ENCODE measurements at places on chromosomes 16 and 17.

GRCh38 chr16:11105038-11105903, 150.7 kb downstream of the SOCS1 start:
- peak; percentile 87 for DNase-seq

GRCh38 chr16:82027629-82028064, 7.4 kb upstream of the HSD17B2 start:
- no peak for DNase-seq

GRCh38 chr17:37605813-37606505, 3.3 kb downstream of the SYNRG start:
- peak; percentile 83 for DNase-seq

DNA sequence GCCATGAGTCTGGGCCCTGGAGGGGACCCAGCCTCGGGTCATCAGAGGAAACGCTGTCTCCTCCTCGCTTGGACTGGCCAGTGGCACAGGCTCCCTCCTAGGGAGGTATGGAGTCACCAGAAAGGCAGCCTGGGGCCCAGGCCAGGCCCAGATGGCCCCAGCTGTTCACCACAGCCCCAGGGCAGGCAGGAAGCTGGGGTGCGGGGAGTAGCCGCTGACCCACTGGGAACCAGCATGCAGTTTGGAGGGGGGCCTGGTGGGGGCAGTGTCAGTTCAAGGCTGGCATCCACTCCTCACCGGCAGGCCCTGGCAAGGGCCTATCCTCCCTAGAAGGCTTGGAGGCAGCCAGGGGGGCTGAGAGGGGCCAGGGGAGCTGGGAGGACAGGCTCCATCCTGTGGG, 48.8 kb downstream of the SDK2 start:
- DNase-seq = no peak

- no peak for DNase-seq
Measured at GRCh38 chr17:43864161-43864984, 17.4 kb downstream of the CD300LG start.

GRCh38 chr17:75765981-75766380, 989 bp upstream of the GALK1 start:
- no peak for DNase-seq

GRCh38 chr17:71870546-71870862, 250.3 kb upstream of the SOX9 start:
- no peak for DNase-seq

GRCh38 chr17:74531231-74531761, at the start of gene CD300LB:
Gene CD300LB, minus strand, starts transcription at chr17:74531475. Its CDS starts 125 bp downstream, at chr17:74531350.
- DNase-seq = no peak

DNA sequence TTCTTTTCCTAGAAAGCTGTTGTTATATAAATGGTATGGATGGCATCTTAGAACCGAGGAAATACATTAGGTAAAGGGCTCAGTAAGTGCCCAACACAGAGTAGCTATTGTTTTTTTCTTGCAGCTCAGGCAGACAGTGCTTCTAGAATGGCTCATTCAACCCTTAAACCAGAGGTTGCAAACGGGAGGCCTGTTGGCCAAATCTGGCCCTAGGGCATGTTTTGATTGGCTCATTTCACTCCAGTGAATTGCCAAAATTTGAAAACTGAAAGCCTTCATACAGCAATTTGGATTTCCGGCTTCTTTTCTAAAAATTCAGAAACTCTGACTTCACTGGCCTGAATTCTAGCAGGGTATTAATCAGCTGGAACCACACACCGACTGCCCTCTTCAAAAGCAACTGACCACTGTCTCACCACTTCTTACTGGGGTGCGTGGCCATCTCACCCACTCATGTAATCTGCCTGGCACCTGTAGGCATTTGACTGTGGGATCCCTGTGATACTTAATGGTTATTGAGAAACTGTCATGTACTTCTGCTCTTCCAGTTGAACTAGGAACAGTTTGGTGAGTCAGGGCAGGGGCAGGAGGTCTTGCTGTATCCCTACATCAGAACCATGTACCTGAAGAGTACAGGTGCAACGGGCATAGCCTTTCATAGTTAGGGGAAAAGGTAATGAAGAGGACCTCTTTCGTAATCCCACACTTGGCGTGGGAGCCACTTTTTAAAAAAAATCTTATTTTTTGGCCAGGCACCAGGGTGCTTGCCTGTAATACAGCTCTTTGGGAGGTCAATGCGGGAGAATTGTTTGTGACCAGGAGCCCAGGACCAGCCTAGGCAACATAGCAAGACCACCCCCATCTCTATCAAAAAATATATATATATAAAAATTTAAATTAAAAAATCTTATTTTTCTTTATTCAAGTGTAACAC, 53.6 kb upstream of the SCNN1B start:
- DNase-seq = no peak

DNA sequence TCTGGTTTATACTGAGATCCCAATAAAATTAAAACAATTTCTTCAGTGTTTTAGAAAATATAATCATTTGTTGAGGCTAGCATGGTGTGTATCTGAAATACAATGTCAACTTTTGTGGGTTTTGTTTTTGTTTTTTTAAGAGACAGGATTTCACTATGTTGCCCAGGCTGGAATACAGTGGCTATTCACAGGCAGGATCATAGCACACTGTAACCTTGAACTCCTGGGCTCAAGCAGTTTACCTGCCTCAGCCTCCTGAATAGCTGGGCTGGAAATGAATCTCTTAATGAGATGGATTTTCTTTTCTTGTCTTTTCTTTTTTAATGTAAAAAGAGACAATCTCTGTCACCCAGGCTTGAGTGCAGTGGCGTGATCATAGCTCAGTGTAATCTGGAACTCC, 12.1 kb downstream of the DDX42 start:
- no peak for DNase-seq

DNA sequence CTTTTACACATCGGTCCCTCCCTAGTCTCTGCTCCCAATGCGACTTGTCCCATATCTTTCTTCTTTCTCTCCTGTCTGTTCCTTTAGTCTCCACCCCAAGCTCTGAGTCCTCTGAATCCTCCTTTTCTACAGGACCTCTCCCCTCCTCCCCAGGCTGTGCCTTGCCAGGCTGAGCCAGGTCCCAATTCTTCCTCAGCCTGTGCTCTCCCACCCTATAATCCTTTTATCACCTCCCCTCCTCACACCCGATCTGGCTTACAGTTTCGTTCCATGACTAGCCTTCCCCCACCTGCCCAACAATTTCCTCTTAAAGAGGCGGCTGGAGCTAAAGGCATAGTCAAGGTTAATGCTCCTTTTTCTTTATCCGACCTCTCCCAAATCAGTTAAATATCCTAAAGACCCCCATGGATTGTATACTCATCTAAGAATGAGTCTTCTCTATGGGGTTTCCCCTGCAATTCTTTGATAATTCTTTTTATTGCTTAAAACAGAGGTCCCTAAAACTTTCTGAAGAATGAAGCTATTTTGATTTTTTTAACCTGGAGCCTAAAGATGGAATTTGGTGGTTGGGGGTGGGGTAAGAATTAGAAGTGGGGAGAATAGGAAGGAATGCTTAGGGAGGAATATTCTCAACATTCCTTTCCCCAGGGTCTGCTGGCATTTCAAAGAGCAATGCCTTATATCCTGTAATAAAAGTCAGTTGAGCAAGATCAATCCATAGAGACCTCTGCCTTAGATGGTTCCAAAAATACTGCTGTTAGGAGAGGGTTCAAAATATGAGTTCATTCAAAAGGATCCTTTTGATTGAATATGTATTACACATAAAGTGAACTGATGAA, 102.8 kb downstream of the MYO1D start:
- DNase-seq = no peak

GRCh38 chr17:5282642-5283217, 646 bp downstream of the RABEP1 start:
- peak; percentile 46 for DNase-seq

DNA sequence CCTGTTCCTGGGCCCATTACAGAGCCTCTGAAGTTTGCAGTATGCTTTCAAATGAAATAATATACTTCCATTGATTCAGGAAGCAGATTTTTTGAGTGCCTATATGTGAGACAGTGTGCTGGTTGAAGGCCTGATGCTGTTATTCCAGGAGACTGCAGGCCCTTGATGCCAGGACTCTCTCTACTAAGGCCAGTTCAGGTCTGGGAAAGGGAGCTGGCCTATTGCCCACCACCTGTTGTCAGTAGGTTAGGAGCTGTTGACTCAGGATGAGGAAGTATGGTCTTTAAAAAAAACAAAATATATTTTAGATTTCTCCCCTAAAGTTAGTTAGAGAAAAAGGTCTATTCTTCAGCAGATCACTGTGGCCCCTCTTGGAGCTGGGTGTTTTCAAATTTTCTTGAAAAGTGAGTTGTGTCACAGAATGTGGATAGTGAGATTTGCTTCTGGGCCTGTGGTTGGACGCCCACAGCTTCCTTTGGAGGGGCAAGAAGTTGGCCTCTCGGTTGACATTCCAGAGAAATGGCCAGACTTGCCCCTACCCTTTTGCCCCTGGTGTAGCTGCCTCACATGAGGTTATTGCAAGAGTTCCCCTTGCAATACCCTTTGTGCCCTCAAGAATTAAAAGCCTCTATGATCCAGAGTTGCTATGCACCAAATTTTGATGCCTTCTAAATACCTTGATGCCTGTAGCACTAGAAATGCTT, 7.9 kb downstream of the ESRP2 start:
- no peak for DNase-seq

GRCh38 chr17:59892251-59892923, 356 bp downstream of the TUBD1 start:
- DNase-seq = no peak

DNA sequence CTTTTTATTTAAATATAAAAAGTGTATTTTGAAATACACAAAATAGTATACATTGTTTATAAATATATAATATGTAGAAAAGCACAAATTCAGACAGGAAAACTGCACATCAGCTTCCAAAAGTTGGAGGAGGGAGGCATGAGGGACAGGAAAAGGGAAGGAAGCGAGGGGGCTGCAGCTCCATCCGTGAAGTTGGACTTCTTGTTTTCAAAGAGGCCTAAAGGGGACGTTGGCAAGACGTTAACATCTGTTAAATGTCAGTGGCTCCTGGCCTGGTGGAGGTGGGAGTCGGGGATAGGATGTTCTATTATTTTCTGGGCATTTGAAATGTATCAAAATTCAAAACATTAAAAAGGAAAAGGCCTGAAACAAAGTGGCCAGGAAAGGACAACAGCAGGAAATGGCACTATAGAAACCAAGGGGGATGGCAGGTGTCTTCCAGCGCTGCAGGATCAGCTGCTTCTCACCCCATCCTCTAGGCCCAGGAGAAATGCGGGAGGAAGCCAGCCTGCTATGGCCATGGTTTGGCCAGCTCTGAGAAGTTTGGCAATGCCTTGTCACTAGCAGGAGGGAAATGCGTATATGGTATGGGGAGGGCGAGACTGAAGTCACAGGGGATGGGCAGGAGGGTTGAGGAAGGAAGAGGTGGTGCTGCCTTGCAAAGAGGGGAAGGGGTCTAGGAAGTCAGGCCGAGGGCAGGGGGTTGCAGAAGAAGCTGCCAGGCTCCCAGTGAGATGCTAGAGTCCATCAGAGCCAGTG, 6.4 kb downstream of the CMTM2 start:
- no peak for DNase-seq

GRCh38 chr16:27311448-27311830, 2.3 kb upstream of the IL4R start:
- DNase-seq = no peak

DNA sequence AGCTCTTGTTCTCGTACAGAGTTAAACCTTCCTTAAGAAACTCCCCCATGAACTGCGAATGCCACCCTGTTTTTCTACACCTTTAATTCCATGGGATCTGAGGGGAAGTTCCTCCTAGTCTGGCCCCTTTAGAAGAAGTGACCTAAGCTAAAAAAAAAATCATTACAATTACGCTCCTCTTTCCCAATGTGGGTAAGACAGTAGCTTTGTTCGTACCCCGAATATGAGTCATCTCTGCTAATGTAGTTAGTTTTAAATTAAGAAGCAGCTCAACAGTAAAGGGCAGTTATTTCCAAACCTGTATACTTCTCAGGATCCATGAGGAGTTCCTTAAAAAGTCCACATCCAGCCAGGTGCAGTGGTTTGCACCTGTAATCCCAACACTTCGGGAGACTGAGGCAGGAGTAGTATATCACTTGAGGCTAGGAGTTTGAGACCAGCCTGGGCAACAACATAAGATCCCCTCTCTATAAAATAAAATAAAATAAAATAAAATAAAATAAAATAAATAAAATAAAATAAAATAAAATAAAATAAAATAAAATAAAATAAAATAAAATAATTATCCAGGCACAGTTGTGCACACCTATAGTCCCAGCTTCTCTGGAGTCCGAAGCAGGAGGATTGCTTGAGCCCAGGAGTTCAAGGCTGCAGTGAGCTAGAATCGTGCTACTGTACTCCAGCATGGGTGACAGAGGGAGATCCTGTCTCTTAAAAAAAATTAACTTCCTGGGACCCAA, 26.1 kb downstream of the RCVRN start:
- no peak for DNase-seq

GRCh38 chr16:51567911-51568310, 416.8 kb upstream of the SALL1 start:
- no peak for DNase-seq

- no peak for DNase-seq
Measured at GRCh38 chr17:31823014-31823413, 36.0 kb downstream of the COPRS start.

DNA sequence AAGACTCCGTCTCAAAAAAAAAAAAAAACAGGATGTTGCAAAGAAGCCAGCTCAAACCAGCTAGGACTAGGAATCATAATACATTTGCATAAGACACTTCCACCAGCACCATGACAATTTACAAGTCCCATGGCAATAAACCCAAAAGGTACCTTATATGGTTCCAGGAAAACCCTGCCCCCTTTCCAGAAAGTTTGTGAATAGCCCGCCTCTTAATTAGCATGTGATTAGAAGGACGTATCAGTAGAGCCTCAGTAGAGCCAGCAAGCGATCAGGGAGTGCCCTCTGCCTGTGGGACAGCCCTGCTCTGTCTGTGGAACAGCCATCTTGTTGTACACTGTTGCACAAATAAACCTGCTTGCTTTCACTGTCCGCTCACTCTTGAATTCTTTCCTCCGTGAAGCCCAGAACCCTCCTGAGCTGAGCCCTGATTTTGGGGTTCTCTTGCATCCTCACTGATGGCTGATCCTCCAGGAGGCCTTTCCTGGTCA, 14.0 kb downstream of the NUPR1 start:
- no peak for DNase-seq

GRCh38 chr17:7094652-7095019, 14.6 kb upstream of the CLEC10A start:
- no peak for DNase-seq

DNA sequence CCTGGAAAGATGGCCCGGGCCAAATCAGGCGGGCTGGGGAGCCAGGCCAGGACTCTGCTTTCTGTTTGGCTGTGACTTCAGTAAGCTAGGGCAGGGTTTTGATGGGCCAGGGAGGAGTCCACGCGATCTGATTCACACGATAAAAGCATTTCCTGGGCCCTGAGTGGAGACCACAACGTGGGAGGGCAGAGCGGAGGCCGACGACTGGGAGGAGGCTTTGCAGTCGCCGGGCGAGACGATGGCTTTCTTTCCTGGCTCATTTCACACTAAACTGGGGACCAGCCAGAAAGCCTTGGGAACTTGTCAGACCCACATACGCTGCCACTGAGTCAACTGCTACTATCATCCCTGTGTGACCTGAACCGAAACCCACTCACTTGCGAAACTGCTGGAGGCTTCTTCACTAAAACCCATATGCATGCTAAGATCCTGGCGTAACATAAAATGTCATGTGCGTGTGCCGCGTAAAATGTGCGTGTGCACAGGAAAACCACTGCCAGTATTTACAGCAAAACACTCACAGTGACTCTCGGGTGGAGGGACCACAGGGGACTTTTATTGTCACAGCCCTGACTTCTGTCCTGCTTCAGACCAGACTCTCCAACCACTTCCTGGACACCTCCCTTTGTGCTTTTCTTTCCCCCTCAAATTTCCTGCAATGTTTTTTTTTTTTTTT, 14.2 kb upstream of the RHBDF2 start:
- peak; percentile 95 for DNase-seq

GRCh38 chr16:73058616-73059409, 10.9 kb upstream of the ZFHX3 start:
- DNase-seq = no peak

- DNase-seq = no peak
Measured at GRCh38 chr17:49382556-49382955, 20.5 kb upstream of the ZNF652 start.

Data from activated CD4-positive, alpha-beta T cell treated with anti-CD3 and anti-CD28 coated beads, Interleukin-10, Interleukin-2, amounts not matched to agents 100 ng/mL and 50 ng/mL, durations not matched to agents 16 hours and 8 hours (primary cell).